ENCODE measurements at places on chromosomes 4 and X.

DNA sequence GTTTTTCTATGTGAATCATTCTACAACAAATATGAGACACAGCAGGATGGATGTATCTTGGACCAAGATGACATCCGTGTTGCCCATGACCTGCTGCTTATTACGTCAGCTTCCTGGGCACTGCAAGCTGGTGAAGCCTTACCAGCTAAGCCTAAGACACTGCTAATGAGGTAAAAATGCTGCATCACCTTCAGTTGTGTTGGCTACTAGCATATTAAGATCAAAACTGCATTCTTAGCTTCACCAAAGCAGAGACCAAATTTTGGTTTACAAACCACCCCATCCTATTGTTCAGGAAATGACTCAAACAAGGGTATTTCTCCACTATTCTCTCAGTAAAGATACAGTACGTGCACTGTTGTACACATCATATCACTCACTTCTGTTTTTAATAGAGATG lies 50.3 kb downstream of the MAML3 start:
- no peak for DNase-seq

DNA sequence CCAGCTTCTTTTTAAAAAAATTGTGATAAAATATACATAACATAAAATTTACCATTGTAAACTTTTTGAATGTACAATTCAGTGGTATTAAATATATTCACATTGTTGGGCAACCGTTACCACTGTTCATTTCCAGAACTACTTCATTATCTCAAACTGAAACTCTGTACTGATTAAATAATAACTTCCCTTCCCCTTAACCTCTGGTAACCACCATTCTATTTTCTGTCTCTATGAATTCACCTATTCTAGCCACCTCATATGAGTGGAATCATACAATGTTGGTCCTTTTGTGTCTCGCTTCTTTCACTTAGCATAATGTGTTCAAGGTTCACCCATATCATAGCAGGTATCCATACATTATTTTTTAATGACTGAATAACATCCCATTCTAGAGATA lies 8.3 kb downstream of the GPR50 start:
- DNase-seq, result no peak

DNA sequence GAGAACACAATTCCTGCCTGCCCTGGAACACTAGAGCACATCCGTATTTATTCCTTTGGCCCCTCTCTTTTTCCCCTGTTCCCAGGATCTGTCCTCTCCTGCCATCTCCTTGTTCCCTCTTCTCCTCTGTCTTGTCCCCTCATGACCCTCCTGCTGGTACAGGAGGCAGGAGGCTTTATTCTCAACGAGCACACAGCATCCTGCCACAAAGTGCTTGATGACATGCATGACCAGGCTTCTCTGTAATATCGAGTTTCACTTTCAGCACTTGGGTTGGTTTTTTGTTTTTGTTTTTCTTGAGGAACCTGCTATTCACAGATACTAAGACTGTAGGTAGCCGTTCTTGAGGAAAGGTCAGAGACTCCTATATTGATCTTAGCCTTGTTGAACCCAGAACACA lies 35.3 kb downstream of the NALF2 start:
- DNase-seq, result no peak

DNA sequence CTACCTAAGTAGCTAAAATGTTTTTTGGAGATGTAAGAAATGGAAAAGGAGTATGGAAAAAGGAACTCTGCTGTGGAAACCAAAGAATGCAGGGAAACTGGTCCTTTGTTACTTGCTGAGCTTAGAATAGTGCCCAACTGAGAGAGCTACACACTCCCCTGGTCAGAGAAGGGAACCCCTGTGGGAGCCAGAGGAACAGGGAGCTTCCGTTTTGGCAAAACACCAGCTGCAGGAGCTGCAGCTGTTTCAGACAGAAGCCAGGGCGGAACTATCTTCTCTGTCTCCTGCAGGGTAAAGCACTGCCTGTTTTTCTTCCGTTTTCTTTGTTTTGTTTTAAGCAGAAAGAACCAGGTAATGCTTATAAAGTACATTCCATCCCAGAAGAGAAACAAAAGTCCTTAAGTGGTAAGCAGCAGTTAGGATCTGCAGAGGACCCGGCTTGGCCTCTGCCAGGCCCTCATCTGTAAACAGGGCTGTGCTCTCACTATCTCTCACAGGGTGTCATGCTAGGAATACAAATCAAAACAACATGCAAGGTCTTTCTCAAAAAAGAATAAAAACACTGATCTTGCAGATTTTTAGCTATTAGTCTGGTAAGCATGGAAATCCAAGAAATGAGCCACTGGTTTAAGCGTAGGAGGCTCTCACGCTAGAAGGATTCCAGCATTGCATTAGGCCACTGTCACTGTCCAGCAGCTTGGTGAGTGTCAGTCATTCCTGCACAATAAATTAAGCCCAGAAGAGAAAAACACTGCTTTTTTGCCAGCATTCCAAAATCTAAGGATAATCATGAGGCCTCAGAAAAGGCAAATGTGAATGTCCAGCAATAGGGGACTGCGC lies 76.1 kb downstream of the CHST7 start:
- DNase-seq, result no peak

DNA sequence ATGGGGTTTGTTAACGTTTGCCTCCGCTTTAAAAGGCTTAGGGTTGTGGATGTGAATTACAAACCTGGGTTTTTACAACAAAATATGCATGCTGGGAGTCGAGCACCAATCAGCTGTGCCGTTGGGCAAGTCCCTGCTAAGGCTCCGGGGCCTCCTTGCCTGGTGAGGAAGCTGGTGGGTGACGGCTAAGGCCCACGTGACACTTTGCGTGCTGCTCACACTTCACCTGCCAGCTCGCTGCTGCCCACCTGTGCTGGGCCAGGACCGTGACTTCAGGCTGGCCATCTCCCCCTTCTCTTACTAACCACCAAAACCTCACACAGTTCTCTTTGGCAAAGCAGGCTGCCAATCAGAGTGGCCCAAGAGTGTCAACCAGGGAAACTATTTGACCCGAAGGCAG lies 178.3 kb downstream of the AFAP1 start:
- DNase-seq, result no peak
